ENCODE measurements at places on chromosomes 6 and 20.

- no peak for DNase-seq
Measured at GRCh38 chr20:18712131-18712530, 101.5 kb upstream of the SCP2D1 start.

- DNase-seq = no peak
Measured at GRCh38 chr6:20589266-20589665, 55.0 kb downstream of the CDKAL1 start.

GRCh38 chr6:77036400-77036799, 426.9 kb downstream of the HTR1B start:
- DNase-seq = no peak

DNA sequence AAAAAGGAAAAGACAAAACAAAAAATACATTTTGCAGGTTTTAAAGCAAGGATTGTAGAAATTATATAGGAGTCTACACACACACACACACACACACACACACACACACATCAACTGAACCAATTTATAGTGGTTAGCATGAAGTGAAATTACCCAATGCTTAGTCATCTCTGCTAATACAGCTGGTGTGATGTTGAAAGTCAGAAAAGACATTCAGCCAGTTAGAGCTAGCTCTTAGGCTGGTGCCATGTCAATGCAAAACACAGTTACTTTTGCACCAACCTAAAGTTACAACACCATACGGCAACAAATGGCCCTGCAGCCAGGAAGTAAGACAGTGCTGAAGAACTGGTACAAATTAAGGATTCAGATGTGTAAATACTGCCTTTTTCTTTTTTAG, 15.2 kb downstream of the FAM210B start:
- no peak for DNase-seq

- no peak for DNase-seq
Measured at GRCh38 chr20:35273449-35274171, 4.3 kb downstream of the MMP24OS start.

DNA sequence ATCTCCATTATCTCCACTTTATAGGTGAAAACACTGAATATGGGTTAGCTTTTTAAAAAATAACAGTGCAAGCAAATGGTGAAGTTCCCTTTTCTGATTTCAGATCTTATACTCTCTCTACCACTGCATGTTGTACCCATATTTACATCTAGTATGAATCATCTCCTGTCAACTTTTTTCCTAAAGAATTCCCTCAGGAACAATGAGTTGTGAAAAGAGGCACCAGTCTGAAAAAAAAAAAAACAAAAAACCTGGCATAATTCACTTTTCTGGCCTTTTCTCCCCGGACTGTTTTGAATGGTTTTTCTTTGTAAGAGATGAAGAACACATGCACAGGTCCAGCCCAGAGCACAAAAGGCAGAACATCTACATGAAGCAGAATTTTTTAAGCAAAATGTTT, 596.0 kb downstream of the COL12A1 start:
- DNase-seq = no peak

GRCh38 chr6:82877213-82878195, 188.1 kb downstream of the UBE3D start:
- DNase-seq = no peak

DNA sequence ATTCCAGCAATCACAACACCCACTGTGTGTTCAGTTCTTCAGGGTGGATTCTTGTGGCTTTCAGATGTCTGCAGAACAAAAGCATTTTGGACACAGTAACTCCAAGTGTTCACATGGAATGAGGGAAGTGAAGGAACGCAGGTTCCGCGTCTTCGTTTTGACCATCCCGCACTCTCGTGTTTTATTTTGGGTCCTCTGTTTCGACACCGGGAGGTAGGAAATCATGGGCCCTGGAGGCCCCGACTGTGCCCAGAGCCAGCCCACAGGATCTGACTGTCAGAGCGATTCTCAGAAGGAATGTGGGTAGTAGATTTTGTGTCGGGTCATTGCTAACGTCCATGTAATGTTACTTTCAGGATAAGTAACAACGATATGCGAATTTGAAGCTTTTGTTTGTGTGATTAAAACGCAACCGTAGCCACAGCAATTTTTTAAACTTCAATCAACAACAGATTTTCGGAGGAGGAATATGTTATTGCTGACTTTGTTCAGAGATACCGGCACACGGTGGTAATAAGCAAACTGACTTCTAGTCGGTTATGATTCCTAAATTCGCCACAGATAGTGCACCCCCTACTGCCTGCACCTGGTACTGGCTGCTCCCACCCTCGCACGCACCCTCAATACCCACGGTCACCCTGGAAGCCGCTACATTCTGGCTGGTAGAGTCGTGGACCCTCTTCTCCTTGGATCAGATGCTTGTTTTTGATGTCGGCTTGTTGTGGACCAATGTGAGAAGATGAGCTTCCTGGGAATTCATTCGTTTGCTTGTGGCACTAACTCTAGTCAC, 10.5 kb downstream of the NPEPL1 start:
- DNase-seq = no peak

GRCh38 chr6:6712449-6713403, 124.2 kb downstream of the LY86 start:
- DNase-seq = no peak
